ENCODE measurements at places on chromosomes 13 and 19.

GRCh38 chr13:57017357-57017756, 123.4 kb upstream of the PRR20A start:
- no peak for DNase-seq

- DNase-seq: no peak
Measured at GRCh38 chr13:57925250-57925649, 293.7 kb downstream of the PCDH17 start.

DNA sequence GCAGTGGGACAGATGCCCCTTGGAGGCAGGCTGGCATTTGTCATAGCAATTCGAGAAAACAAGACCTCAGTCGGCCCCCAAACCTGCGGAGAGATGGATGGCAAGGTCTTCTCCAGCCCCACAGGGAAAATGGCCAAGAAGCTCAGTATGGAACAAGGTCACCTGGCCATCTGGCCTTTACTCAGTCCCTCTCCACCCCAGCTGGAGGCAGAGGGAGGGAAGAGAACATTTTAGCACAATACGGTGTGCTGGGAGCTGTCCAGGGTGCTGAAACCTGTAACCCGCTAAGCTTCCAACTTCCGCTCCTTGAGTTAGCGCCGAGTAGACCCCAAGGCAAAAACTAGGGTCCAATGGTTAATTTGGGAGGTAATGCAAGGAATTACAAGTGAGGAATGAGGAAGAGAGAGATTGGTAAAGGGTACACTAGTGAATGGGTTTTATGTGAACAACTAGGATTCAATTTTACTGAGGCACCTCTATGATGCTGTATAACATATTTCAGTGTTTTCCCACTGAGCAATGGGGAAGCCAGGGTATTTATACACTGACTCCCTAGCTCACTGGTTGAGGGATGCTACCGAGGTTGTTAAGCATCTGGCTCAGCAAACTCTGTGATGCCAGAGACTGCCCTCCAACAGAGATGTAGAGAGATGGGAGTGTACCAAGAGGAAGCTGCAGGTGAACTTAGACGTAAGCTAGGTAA, 64.3 kb downstream of the CACNA1A start:
- peak; percentile 71 for DNase-seq

DNA sequence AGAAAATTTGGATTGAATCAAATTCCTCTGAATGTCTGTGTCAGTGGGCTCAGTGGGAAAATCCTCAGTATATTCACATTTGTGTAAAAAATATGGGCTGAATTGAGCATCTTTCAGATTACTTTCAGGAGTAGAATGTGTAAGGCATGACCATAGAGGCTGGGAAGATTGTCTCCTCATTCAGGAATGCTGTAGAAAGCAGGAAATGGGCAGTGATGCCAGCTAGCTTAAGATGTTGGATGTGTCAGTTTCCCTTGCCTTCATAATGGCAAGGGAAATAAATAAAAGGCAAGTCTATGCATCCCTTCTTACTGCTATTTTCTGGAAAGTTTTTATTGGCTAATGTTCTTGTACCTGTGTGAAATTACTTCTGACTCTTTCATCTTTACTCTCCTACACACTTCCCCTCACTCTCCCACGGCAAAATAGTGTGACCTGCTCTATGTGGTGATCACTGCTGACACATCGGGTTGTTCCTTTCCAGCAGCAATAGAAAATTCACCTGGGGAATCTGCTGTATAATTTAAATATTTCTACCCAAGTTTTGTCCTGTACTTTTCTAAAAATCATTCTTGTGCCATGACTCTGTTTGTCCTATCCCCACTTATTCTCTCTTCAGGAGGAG, 103.2 kb downstream of the LMO7 start:
- DNase-seq: no peak

DNA sequence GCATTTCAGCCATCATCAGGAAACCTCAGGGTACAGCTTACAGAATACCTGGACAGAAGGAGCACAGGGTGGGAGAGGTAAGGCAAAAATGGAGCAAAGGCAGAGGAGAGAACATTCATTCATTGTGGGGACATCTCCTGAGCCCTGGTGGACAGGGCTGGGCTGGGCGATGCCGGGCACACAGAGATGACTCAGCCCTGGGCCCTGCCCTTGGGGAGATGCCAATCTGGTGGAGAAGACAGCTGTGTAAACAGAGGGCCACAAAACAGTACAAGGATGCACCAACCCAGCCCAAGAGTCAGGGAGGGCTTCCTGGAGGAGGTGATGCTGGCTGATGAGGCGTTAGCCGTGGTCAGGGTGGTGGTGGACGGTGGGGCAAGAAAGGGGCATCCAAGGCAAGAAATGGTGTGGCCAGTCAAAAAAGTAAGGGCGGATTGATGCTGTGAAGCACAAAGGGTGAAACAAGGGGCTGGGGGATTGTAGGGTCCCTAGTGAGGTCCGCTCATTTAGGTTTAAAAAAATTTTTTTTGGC, 3.6 kb upstream of the HAS1 start:
- peak; percentile 68 for DNase-seq

GRCh38 chr19:7328647-7329046, 20.1 kb upstream of the ARHGEF18 start:
- DNase-seq: no peak

GRCh38 chr13:41145136-41145908, 12.7 kb upstream of the KBTBD6 start:
- peak; percentile 20 for DNase-seq

DNA sequence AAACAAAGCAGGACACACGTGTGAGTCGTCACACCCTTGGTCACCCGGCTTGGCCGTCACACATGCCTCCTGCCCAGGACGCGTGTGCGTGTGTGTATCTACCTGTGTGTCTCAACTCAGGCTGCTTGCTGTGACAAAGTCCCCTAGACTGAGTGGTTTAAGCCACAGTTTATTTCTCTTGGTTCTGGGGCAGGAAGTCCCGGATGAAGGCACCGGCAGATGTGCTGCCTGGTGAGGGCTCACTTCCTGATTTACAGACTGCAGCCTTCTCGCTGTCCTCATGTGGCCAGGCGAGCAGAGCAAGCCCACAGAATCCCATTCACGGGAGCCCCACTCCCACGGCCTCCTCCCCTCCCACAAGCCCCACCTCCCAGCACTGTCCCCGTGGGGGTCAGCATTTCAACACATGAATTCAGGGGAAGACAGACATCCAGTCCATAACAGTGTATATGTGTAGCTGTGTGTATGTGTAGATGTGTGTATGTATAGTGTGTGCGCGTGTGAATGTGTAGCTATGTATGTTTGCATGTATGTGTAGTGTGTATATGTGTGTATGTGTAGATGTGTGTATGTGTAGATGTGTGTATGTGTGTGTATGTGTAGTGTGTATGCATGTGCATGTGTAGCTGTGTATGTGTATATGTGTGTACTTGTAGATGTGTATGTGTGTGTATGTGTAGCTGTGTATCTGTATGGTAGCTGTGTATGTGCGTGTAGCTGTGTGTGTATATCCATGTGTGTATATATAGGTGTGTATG, 51.5 kb downstream of the MCF2L start:
- no peak for DNase-seq

GRCh38 chr13:49895826-49896225, 40.3 kb downstream of the SPRYD7 start:
- no peak for DNase-seq

DNA sequence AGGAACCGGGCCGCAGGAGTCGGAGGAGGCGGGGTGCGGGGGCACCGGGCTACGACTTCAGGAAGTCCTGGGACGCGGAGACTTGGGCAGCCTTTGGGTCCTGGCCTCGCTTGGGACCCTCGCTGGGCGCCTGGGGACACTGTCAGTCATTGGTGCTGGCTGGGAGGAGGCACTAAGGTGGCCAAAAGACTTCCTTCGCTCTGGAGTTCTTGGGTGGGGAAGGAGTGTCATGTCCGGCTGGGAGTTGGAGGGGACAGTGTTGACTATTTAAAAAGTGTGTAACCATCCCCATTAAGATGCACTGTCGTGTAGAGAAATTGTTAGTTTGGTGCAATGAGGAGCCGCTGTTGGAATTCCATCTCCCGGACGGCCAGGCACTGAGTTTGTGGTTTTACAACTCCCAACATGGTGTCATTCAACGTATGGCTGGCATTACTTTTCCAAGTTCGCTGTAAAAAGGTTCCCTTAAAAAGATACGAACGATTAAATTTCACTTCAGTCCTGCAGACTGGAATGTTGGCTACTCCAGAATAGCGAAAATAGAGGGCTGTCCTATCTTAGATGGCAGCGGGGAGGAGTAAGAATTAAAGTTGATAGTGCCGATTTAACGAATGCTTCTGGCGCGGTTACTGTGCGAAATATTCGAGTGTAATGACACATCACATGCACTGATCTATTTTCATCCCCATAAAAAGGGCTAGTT, 776 bp downstream of the DNAJC3 start:
- peak; percentile 40 for DNase-seq

DNA sequence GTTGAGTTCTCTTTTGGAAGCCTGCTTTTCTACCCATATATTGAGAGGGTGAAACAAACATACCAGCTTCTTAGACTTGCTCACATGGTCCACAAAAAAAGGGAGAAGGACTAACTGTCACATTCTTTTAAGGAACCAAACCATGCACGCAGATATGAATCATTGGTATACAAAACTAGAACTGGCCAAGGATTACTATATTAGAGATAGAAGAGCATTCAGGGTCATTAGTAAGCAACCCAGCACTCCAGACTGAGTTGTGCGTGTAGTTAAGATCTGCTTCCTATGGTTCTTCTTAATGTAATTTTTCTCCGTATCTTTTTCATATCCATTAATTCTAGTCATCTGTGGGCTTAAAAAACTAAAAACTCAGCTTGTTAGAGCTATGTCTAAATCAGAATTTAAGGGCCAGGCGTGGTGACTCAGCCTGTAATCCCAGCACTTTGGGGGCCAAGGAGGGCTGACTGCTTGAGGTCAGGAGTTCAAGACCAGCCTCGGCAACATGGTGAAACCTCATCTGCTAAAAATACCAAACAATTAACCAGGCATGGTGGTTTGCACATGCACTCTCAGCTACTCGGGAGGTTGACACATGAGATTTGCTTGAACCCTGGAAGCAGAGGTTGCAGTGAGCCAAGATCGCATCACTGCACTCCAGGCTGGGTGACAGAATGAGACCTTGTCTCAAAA, 19.6 kb downstream of the ALG5 start:
- DNase-seq: no peak

DNA sequence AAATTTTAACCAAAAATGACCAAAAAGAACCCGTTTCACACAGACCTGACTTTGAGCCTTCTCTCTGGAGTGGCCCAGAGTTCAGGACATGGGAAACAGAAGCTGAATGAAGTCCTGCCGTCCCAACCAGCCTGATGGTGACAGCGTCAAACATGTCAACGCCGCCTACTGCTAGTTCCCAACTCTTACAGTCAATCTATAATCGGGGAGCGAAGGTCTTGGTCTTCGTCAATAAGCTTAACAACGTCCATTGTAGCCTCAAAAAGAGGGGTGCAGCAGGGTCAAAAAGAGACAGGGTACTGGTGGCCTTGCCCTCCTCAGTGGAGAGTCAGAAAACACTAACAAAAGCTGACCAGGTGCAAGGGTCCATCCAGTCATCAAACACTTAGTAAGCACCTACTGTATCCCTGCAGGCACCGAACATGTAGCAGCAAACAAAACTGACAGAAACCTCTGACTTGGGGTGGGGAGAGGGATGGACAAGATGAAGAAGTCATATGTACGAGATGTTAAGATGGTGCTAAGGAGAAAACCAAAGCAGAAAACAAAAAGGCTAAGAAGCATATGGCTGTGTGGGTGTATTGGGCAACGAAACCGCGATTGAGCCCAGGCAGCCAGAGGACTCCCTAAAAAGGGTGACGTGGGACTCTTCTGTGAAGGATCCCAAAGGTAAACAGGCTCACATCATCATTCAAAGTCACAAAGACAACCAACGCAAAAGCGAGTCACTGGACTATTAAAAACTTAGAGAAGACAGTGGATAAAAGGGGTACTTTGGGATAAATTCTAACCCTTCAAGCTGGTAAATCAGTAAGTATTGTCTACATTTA, 12.0 kb downstream of the MLLT1 start:
- no peak for DNase-seq

- peak; percentile 10 for DNase-seq
Measured at GRCh38 chr13:38417727-38418126, 68.1 kb downstream of the UFM1 start.

GRCh38 chr13:79427883-79428282, 21.8 kb upstream of the RBM26 start:
- DNase-seq: no peak

DNA sequence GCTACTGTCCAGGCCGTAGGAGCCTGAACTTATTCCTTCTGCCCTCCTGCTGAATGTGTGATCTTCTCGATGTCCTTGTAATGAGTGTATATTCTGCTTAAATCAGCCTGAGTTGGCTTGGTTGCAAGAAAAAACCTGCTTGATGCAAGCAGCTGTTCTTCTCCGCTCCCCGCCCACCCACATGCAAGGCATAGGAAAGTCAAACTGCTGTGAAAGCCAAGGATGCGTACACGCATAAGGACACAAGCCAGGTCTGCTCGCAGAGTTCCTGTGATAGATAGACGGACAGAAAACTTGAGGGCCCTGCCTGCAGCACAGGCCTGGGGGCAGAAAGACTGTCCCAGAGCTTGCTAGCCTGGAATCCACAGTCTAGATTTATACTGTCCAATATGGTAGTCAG, 101.1 kb downstream of the DNAJC15 start:
- no peak for DNase-seq

DNA sequence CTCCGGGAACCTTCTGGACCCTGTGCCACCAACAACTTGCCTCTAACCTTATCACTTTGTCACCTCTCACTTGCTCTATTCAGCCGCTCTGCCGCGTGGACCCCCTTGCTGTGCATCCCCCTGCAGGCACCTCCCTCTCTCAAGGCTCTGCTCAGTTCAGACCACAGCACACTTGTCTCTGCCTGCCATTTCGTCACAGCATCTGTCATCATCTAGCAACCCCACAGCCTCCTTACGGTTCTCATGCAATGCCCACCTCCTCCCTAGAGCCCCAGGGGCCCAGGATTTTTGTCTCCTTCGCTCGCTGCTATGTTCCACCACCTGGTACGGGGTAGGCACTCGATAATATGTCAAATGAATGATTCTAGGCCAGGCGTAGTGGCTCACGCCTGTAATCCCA, 4.8 kb downstream of the HAUS8 start:
- DNase-seq: no peak

- DNase-seq: no peak
Measured at GRCh38 chr13:101115762-101116171, 300.5 kb downstream of the NALCN start.

DNA sequence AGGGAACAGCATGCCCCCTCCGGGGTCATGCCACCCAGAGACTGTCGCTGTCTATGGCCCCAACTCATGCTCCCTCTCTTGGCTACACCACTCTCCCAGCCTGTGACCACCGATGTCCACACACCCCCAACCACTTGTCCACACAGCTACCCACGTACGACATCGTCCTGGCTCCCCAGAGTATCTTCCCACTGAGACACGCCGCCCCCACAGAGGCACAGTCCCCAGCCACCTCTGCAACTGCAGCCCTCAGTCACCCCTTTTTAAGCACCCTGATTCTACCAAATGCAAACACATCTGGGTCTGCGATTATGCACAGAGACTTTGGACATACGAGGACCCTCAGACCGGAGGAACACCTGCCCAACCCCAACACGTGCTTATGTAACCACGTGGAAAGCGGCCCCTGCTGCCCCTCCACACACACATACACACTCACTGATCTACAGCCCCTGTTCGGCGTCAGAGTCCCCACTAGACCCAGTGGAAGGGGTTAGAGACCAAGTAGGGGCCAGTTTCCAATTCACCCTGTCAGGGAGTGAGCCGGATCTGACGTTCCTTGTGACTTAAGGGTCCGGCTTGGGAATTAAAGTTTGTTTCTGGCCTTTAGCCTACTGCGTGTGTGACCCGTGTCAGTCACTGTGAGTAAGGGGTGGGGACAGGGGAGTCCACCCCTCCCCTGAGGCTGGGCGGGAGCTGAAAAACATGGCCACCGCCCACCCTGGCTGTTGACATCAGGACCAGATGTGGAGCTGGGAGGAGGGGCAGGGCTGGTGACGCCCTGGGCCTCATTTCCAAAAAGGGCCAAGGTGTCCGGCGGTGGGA, 11.9 kb upstream of the AXL start:
- peak; percentile 80 for DNase-seq

Data from GM03348 (cell line).